ENCODE measurements at places on chromosomes 16 and 17.

DNA sequence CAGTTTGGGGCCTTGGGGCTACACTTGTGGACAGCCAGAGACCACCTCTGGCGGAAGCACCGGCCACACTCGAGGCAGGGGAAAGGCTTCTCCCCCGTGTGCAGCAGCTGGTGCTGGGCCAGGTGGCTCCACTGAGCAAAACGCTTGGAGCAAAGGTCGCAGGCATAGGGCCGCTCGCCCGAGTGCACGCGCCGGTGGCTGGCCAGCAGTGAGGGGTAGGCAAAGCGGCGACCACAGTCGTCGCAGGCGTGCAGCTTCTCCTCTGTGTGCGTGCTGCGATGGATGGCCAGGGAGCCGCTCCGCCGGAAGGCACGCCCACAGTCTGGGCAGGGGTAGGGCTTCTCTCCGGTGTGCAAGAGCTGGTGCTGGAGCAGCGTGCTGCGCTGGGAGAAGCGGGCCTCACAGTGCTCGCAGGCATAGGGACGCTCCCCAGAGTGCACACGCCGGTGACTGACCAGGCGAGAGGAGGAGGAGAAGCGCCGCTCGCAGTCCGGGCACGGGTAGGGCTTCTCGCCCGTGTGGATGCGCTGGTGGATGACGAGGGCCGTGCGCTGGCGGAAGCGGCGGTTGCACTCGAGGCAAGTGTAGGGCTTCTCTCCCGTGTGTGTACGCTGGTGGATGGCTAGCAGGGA is 5.8 kb downstream of the ZNF689 start:
- DNase-seq, result no peak

GRCh38 chr16:56094231-56094630 is 97.1 kb upstream of the GNAO1 start:
- DNase-seq, result no peak

- DNase-seq, result peak; percentile 75
These were observed 6.6 kb downstream of the PHB1 start for GRCh38 chr17:49407981-49408501.

GRCh38 chr16:75218256-75219076 is at the start of gene CTRB1:
CTRB1 (plus strand) TSS chr16:75218988; CDS start chr16:75219008, 20 bp downstream.
- DNase-seq, result no peak

DNA sequence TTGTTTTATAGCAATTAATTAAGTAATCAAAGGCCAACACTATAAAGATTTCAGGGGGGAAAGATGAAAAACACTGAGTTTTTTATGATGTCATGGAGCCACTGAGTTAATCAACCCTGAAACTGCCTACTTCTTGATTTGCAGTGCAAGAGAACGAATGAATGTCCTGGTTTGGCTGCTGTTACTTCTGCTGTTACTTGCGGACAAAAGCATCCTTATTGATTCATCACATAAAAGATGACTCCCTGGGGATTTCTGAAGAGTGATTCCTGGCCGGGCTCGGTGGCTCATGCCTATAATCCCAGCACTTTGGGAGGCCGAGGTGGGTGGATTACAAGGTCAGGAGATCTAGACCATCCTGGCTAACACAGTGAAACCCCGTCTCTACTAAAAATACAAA is 10.9 kb upstream of the SPNS3 start:
- DNase-seq, result no peak

DNA sequence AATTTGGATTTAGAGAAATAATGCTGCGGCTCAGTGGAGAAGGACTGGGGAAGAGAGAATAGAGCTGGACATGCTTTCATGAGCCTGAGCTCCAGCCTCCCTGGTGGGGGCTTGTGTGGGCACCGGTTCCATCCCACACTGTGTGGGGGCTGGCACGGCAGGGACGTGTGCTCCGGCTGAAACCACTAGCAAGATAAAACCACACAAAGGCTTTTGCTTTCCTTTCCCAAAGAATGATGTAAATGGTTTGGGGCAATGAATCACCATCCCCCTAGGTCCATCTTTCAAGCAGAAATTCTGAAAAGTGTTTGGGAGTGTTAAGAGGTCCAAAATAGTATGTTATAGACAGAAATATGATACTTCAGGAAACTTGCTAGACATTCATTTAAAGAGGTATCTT is 77.0 kb downstream of the CDH11 start:
- no peak for DNase-seq

- no peak for DNase-seq
These were observed 5.5 kb downstream of the TANGO6 start for GRCh38 chr16:68848786-68849185.

DNA sequence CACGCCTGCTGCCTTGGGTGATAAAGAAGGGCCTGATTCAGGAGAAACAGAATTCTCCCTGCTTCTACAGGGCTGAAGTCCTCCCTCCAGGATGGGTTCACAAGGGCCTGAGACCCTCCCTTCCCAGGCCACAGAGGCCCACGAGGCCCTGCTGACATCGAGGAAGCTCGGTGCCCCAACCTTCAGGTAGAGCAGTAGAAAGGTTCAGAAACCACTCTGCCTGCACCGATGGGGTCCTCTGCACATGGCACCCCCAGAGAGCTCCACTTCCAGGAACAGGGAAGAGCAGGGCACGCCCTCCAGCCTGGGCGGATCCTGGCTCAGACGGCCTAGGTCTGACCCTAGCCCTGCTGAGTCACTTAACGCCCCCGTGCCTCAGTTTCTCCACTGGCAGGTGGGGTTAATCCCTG is 773 bp downstream of the CENPX start:
- DNase-seq, result no peak

DNA sequence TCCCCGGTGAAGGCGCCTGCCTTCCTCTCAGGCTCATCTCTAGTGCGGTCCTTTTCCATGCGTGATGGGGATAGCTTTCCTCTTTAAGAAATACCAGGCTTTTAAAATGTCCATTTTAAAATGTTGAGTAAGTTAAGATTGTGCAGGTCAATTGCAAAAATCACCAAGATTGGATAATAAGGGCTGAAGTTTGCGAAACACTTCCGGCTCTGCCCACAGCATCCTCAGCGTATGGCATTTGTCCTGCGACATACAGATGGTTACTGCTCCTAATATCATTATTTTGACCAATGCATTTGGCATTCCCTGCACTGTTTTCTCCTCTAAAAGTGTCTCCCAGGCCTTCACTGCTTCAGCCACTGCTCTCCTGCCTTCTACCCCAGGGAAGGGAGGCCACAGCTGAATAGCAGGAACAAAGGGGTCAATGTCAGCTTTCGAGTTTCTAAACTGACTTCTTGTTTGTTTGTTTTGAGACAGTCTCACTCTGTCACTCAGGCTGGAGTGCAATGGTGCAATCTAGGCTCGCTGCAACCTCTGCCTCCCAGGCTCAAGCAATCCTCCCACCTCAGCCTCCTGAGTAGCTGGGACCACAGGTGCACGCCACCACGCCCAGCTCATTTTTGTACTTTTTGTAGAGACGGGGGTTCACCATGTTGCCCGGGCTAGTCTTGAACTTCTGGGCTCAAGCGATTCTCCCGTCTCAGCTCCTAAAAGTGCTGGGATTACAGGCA is 91.9 kb downstream of the CRISPLD2 start:
- DNase-seq, result no peak

DNA sequence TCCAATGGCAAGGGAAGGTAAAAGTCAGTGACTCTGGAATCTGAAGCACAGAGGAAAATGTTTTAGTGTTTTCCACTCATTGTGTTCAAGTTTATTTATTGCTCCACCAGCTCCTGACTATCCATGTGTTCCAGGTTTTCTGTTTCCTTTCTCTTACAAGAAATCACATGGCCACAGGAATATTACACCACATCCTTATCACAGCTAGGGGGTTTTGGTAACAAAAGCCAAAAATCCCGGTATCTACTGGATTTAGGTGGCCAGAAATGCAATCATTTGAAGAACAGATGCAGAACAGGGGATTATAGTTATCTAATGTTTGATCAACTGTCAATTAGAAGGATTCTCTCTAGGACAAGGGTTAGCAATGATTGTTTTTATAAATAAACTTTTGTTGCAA is 47.9 kb downstream of the STH start:
- no peak for DNase-seq

- no peak for DNase-seq
These were observed 182 bp upstream of the SPECC1 start for GRCh38 chr17:20009052-20009301.

- DNase-seq, result no peak
These were observed 61.4 kb downstream of the AMFR start for GRCh38 chr16:56363781-56364565.

DNA sequence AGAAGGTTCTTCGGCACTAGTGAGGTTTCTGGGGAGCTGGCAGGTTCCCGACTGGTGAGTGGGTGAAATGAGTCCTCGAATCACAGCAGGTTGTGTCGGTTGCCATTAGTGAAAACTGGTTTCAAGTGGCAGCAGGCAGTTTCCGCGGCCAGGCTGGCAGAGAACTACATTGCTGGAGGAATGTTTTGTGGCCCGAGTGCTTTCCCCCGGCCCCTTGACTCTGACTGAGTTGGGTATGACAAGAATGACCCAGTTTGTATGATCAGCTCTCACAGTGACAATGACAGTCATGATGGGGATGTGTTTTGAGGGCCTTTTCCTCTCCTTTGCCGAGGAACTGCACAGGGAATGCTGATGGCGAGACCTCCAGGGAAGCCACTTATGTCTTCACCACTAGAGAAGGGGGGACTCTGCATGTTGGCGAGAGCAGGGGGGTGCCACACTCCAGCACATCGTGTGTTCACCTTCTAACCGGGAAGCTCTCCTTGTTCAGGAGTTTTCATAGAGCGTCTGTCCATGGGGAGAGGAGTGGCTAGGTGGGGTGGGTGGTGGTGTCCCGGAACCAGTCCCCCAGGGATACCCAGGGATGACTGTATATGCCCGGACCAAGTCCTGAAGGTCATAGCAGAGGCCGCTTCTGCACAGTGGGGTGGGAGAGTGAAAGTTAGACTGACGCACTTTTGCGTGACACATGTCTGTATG is 206.0 kb upstream of the CHMP6 start:
- no peak for DNase-seq

DNA sequence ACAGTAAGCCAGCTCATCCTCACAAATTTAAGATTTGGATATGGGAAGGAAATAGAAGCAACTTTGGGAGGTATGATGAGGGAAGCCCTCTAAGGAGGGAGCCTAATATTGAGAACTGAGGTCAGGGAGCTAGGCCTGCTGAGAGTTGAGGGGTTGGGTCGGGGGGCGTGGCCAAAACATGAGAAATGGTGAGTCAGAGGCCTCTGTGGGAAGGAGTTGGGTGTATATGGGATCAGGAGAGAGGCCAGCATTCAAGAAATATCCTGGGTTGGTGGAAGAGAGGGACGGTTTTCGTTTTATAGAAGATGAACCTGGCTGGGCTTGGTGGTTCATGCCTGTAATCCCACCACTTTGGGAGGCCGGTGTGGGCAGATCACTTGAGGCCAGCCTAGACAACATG is 48.4 kb downstream of the CLEC16A start:
- DNase-seq, result no peak

DNA sequence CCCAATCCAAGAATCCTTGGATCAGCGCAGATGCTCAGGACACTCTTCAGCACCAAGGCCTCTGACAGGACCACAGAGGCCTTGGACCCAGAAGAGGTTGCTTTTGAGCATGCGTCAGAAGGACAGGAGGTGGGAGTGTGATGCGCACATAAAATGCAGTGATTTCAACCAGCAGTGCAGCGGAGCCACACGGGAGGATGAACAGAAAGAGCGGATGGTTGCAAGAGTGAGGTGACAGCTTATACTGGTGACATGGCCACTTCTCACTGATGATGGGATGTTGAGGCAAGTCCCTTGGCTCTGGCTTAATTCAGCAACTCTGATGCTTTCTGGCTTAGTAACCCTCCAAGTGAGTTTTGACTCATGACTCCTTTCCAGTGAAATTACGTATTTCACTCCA is 25.2 kb upstream of the ERN1 start:
- DNase-seq, result no peak

GRCh38 chr16:57145046-57146021 is 40.5 kb downstream of the PSME3IP1 start:
- DNase-seq, result no peak

DNA sequence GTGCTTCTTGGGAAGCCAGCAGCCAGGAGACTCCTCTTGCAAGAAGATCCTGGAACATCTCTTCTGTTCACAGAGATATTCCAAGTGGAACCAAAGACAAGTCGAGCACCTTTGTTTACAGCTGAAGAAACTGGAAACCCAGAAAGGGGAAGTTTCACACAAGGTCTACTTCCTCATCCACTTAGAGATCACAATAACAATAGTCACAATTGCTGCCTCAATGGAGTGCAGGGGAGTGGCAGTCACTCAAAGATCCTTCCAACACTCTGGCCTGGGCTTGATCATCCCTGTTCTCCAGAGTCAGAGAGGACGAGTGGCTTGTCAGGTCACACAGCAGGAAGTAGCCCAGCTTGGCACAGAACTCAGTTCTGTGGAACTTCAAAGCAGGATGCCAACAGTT is 46.9 kb upstream of the SIAH1 start:
- DNase-seq, result no peak

GRCh38 chr17:80895366-80895765 is 96.3 kb upstream of the CHMP6 start:
- DNase-seq, result no peak

GRCh38 chr17:38434178-38434665 is 6.0 kb downstream of the ARHGAP23 start:
- no peak for DNase-seq

DNA sequence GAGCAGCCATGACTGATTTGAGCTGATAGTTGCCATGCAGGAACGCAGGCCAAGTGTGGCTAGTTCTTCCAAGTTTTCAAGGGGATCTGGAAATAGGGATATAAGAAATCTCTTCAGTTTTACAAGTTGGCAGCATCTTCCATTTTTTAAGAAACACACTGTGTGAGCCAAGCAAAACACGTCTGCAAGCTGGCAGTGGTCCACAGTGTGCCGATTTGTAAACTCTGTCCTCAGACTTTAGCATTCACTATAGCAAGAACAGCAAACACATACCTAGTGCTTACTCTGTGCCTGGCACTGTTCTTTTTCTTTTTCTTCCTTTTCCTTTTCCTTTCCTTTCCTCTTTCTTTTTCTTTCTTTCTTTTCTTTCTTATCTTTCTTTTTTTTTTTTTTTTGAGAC is 2.9 kb downstream of the ORAI3 start:
- DNase-seq, result no peak

GRCh38 chr16:84593825-84594724 is 23.8 kb downstream of the COTL1 start:
- DNase-seq, result peak; percentile 41

GRCh38 chr16:87319997-87320491 is 2.9 kb upstream of the C16orf95 start:
- DNase-seq, result no peak

DNA sequence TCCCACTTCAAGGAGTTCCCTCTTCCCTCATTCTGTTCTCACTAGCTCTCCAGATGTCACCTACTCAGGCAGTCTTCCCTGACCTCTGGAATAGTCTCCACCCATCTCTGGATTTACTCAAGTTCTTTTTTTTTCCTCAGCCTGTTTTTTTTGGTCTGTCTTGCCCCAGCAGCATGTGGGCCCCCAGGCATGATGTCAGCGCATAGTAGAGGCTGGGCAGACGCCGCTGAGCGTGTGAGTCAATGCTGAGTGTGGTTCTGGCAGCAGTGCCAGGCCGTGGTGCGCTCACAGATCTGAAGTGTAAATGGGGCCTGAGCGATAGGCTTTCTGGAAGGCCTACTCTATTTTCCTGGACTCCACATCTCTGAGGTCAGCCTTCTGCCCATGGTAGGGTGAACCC is 2.7 kb upstream of the KCNJ18 start:
- DNase-seq, result no peak

GRCh38 chr16:2779151-2779920 is 2.3 kb upstream of the ELOB start:
- DNase-seq, result no peak

- no peak for DNase-seq
These were observed 477 bp upstream of the ARHGAP27 start for GRCh38 chr17:45433159-45433535.

GRCh38 chr17:8843344-8843743 is 24.1 kb downstream of the PIK3R6 start:
- DNase-seq, result no peak
